ENCODE measurements at places on chromosomes 1 and 21. TPM values are rescaled to one million over a fixed set of nuclear protein-coding genes. Genes with fewer than 3 reads are reported as not detected.

The SPATA17 gene
- total RNA-seq = 1.8 TPM

The HCN3 gene
- 2.4 TPM for total RNA-seq

The CAMK1G gene
- 1.1 TPM for total RNA-seq

The LIPI gene
- total RNA-seq = not detected

The LCE2A gene
- not detected for total RNA-seq

The PLA2G4A gene
- total RNA-seq = 10.5 TPM

The LRRC7 gene
- total RNA-seq = not detected

The PLPPR5 gene
- total RNA-seq = 0.06 TPM

The SMPDL3B gene
- 15.7 TPM for total RNA-seq

The CHRNB2 gene
- 0.09 TPM for total RNA-seq

The FMO3 gene
- total RNA-seq = 2.4 TPM

The B3GALT2 gene
- 5.1 TPM for total RNA-seq

The CTNNBIP1 gene
- total RNA-seq = 40.9 TPM

The CFHR2 gene
- not detected for total RNA-seq

All from left lung (tissue), 14 donors.